ENCODE measurements at places on chromosomes 3 and 15. TPM values are rescaled to one million over a fixed set of nuclear protein-coding genes. Genes with fewer than 3 reads are reported as not detected.
A peak's percentile ranks its signal among the peaks of the same experiment; 100 is the strongest.

GRCh38 chr3:183782576-183783276 lies 42.7 kb downstream of the MAP6D1 start:
- no peak for DNase-seq

GRCh38 chr3:30007668-30008067 lies 598.7 kb upstream of the TGFBR2 start:
- DNase-seq: no peak

Gene PRTG
- 12.1 TPM for polyA plus RNA-seq

GRCh38 chr15:57015897-57016296 lies 97.5 kb downstream of the TCF12 start:
- DNase-seq: no peak

Gene IRAK2
- 0.89 TPM for polyA plus RNA-seq

- no peak for DNase-seq
Observed at GRCh38 chr3:167940241-167940640, 155.5 kb downstream of the GOLIM4 start.

GRCh38 chr3:58342676-58343075 lies 10.0 kb downstream of the PXK start:
- no peak for DNase-seq

DNA sequence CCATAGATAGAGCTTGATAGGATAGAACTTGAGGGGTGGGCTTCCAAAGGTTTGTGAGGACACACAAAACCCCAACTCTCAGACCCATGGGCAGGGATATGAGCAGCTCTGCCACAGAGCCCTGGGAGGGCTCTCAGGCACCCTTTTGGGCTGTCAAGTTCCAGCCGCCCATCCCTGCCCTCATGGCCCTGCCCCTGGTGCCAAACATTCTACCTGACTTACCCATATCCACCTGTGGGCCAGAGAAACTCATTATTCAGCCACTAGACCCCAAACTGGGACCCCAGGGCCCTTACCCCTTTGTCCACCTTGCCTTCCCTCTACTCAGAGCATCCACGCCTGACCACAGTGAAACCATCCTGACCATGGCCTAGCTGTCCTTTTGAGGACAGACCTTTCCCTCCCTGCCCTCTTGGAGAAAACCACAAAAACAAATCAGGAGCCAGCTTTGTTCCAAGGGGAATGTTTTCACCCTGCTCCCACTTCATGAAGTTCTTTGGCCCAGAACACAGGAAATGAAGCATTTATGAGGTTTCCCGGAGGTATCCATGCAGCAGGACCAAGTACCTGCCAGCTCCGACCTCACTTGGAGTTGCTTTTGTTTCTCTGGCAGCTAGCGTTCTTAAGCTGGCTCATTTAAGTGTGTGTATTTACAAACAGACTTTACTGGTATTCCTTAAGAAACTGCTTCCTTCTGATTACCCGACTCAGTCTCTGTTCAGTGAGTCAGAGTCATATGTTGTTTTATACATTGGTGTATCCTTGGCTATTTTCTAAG lies 34.2 kb upstream of the GALNT15 start:
- DNase-seq: no peak

Gene ATP6V1A
- polyA plus RNA-seq: 72.6 TPM

- no peak for DNase-seq
Observed at GRCh38 chr15:77874063-77874462, 203.4 kb downstream of the TBC1D2B start.

DNA sequence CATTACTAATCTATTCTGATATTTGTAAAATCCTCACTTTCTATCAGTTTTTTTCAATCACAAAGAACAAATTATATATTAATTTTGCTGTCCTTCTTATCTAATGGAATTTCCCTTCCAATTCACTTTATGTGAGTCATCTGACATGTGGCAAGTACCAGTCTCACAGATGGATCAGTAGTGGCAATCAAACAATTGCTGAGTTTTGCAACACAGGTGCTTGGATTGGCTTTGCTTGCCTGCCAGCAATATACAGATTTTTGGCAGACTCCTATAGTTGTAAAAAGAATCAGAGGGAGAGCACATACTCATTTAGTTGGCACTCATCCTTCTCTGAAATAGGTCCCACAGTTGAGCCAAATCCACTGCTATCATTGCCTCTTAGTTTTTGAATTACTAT lies 83.7 kb downstream of the BCHE start:
- no peak for DNase-seq

DNA sequence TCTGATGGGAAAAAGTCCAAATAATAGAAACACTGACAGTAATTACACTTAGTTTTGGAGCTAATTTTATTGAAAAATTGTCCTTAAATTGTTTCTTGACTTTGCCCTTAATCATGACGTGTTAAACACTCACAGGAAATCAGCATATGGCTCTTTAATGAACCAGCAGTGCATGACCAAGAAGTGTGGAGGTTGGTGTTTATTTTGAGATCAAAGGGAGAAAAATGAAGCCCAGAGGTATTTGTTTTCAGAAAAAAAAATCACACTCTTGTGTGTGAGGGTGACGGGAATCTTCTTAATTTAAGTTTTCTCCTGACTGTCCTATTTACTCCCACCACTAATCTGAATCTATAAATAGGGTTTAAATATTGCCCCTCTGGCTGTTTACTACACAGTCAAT lies 28.8 kb upstream of the SYNM start:
- no peak for DNase-seq

GRCh38 chr3:12990781-12991480 lies 82.3 kb downstream of the IQSEC1 start:
- DNase-seq: no peak

- DNase-seq: peak; percentile 41
Observed at GRCh38 chr3:148500881-148501280, 196.8 kb upstream of the AGTR1 start.

GRCh38 chr15:97101572-97101971 lies 771.1 kb downstream of the NR2F2 start:
- no peak for DNase-seq

GRCh38 chr3:12965999-12966846 lies 107.0 kb downstream of the IQSEC1 start:
- DNase-seq: no peak

DNA sequence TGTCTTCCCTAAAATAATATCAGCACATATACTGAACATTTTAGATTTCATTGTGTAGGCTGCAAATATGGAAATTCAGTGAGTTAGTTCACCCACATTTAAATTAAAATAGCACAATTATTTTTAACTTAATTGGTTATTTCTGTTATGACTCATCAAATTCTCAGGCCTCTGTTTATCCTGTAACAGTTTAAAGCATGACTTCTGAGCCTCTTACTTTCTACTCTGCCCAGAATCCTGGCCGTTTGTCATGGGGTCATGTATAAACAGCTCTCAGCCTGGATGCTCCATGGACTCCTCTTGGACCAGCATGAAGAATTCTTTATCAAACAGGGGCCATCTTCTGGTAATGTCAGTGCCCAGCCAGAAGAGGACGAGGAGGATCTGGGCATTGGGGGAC lies 12.2 kb downstream of the TUBGCP4 start:
- DNase-seq: no peak
